ENCODE measurements at places on chromosomes 6 and 20.
A peak's percentile ranks its signal among the peaks of the same experiment; 100 is the strongest.

- no peak for DNase-seq
Observed at GRCh38 chr6:61886608-61887259, 399.3 kb downstream of the KHDRBS2 start.

DNA sequence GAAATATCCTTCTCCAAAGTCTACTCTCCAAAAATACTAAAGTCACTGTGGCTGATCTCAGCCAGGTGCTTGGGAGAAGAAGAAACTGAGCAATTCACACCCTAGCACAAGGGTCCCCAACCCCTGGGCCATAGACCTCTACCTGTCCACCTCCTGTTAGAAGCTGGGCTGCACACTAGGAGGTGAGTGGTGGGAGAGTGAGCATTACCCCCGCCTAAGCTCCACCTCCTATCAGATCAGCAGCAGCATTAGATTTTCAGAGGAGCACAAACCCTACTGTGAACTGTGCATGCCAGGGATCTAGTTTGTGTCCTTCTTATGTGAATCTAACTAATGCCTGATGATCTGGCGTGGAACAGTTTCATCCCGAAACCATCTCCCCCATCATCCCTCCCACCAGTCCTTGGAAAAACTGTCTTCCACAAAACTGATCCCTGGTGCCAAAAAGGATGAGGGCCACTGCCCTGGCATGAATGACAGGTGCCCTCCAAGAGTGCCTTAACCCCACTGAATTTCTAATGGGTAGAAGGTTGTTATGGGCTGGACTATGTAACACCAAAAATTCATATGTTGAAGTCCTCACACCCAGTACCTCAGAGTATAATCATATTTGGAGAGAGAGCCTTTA lies 109.2 kb upstream of the CDYL start:
- no peak for DNase-seq

DNA sequence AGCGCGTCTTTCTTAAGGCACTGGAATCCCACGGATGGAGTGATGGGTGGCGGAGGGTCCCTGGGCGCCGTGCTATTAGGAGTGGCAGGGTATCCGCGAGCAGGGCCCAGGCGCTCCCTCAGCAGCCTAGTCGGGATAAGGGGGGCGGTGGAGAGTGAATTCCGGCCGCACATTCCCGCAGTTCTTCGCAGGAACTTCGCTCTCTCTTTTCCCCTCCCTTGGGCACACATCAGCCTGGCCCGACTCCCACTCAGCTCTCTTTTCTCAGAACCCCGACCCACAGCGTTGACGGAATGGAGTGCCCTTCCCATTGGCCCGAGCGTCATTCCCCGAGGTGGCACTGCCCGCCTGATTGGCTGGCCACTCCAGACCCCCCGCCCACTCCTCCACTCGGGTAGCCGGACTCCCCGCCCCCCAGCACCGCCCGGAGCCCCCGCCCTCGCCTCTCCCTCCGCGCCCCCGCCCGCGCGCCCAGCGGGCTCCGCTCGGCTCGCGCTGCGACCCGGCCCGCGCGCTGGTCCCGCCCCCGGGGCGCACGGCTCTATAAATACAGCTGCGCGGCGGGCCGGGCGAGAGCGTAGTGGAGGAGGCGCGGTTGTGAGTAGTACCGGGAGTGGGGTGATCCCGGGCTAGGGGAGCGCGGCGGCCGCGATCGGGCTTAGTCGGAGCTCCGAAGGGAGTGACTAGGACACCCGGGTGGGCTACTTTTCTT lies at the start of gene ID4:
Gene ID4 (plus strand): TSS at position 572 of the 712 bp plus-strand sequence. CDS start 385 bp downstream, outside the sequence.
- no peak for DNase-seq

GRCh38 chr20:18943542-18943941 lies 130.0 kb downstream of the SCP2D1 start:
- no peak for DNase-seq

DNA sequence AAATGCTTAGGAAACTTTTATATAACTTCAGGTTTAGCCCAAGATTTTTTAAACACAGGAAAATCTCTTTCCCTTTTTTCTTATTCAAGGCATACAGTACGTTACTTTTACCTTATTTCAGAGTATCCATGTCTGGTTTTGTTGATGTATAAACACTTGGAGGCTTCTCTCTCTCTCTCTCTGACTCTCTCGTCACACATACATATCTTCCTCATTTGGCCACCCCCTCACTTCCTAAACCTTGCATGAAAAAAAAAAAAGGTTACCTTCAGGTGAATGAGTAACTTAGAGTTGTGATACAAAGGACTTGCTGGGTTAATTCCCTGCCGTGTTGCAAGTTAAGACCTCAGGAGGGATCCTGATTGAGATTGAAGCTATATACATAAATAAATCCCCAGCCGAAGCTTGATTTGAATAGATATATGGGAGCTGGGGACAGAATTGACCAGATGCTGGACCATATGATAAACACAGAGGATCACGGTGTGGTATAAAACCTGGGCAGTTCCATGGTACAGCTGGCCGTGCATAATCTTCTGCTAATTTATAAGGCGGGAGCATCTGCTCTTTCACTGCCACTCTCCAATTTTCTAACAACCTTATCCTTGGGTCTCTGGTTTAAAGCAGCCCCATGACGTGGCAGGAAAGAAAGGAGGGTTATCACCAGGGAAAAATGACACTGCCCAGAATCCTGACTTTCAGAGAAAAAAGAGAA lies 55.1 kb upstream of the IL20RA start:
- DNase-seq: no peak

- DNase-seq: no peak
Observed at GRCh38 chr6:52554684-52555280, 22.1 kb downstream of the TRAM2 start.

- no peak for DNase-seq
Observed at GRCh38 chr6:14476793-14477531, 359.4 kb downstream of the CD83 start.

GRCh38 chr6:7245668-7246393 lies 67.2 kb downstream of the SSR1 start:
- no peak for DNase-seq

DNA sequence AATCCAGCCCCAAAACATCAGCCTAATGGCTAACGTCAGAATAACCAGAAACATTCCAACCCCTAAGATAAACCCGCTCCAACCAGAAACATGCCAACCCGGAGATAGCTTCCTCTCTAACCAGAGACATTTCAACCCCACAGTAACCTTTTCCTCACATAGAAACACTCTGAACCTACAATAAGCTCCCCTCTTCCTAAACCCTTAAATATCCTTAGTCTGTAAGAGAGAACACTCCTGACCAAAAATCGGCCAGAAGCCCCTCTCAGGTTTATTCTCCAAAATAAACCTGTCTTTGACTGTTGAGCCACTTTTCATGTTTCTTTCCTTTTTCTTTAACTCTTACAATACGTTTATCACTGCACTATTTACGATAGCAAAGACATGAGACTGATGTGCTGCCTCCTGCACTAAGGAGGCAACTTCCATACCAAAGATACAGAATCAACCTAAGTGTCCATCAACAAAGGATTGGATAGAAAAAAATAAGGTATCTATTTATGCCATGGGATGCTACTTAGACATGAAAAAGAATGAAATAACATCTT lies 5.0 kb upstream of the GABRR2 start:
- no peak for DNase-seq

GRCh38 chr6:29791786-29792122 lies 35.9 kb upstream of the HLA-G start:
- DNase-seq: no peak

DNA sequence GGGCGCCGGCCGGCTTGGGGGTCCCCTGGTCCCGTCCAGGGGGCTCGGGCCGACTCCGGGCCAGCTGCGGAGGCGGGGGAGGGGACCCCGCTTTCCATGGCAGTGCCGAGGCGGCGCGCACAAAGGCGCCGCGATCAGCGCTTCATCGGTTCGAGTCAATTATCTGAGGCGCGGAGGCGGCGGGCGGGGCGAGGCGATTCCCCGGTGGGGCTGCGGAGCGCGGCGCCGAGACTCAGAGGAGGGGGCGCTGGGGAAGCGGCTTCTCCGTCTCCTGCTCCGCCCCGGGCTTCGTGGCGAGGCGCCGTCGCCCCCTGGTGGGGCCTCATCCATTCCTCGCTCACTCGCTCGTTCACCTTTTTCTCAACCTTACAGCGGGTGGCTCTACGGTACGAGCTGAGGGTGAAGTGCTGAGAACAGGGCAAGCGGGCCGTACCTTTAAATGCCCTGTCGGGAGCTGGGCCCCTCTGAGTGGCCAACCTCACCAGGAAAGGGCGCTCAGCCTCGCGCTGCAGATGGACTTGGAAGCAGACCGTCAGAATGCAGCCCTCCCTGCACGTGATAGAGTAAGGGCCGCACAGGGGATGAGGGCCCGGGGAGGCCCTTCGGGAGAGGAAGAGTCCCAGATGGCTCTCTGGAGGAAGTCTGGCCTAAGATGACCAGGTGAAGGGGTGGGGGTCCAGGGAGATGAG lies 39.9 kb downstream of the SLC52A3 start:
- DNase-seq: peak; percentile 21

GRCh38 chr6:2021713-2022125 lies 223.7 kb downstream of the GMDS start:
- DNase-seq: no peak

DNA sequence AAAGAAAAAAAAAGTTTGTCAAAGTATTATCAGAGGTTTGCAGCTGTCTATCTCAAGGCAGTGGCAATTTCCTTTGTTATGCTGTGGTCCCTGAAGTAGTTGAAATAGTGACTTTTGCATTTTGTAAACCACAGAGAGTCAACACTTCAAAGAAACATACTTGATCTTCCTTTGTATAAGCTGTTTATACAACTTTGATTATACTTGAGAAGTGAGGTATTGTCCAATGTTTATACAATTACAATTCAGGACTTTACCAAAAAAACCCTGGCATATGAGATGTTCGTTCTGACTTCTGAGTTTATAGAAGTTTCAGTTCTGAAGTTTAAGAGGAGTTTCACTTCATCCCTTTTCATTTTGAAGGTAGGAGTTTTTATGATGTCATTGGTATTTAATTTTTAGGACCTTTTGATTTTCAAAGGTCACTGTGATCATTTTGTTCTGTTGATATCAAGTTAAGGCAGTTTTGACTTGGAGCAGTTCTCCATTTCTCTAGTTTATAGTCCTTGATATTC lies 4.0 kb downstream of the STK4 start:
- no peak for DNase-seq

DNA sequence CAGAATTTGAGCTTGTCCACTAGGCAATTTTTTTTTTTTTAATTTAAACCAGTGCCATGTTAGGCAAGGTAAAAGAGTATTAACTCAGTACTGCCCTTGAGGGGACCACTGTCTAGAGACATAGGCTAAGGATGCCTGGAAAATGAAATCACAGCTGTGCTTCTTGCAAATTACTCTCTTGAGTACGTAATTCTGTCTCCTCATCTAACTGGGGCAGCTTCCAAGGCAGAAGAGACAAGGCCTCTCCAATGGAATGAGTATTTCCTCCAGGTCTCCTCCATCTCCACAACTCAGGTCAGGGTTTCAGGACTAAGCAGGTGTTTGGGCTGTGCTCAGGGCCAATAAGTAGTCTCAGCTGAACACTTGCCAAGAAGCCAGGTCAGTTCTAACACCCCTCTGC lies 33.8 kb upstream of the MRPS10 start:
- DNase-seq: no peak

DNA sequence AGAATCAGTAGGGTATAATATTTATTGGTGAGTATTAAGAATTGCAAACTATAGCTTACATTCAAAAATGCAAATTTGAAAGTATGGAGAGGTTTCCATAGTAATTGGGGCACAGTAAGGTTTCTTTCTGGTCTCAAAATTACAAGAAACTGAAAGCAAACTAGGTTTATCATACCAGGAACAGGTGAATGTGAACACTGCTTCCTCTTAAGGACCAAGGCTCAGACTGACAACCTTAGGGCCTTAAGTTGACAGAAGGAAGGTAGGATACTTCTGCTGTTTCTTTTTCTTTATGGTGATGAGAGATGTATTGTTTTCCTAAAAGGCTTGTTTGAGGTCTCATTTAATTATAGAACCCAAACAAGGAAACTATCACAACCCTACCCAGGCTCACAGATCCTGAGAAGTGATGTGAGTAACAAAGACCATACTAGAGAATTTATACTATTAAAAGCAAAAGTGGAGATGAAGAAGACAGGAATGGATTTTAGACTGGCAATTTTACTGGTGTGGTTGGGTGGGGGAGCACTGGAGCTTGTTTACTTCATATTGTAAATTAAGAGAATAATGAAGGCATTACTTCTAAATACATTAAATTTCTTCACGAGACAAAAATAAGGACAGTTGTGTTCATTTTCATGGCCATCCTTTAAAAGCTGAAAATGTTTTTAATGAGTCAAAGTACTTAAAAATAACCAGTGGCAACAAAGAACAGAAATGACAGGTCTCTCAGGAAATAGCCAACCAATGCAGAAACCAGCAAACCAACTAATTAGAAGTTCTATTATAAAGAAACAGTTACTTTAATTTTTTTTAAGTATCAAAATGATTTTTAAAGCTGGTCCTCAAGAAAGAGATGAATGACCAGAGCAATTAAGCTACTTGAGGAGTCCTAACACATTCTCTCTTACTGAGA lies 21.3 kb downstream of the STAU1 start:
- DNase-seq: no peak

DNA sequence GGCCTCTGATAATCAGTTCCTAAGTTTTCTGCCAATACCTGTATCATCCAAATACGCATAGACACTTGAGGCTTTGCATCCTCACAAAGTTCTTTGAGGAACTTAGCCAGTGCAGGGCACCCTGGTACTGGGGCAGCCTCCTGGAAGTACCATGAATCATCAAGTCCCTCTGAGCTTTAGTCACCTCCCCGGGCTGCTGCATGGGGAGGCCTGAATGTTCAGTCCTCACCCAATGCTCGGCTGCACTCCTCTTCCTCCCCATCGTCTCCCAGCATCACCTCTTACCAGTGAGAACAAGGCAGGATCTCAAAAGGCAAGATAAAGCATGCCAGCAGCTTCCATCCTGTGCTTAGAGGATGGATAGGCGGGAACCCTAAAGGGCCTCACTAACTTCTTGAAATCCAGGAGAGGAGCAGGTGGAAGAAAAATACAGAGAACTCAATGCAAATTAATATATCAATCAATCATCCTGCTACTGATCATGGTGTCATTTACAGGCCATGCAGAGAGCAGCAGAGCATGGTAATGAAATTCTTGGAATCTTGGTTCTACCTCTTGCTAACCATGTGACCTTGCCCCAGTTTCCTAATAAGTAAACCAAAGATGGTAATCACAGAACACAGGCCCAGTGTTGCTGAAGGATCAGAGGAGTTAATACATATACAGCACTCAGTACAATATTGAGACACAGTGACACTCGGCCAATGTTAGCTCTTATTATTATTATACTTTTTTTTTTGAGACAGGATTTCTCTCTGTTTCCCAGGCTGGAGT lies 4.7 kb upstream of the CCN6 start:
- no peak for DNase-seq

- DNase-seq: no peak
Observed at GRCh38 chr6:127201321-127201720, 65.3 kb upstream of the RNF146 start.

DNA sequence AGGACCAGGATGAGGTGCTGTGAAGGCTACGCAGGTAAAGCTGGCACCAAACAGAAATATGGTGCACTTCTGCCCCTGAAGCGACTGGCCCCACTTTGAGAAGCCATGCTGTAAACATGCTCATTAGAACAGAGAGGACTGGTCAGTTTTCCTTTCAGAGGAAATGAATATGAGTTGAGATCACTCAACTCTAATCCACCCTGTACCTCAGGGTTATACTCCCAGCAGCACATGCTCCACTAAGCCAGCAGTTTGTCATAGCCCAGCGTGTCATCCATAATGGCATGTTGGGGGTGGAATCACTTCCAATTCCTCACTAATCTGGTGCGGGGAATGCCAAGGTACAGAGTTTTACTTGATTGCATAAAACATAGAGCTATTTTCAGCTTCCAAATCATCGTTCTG lies 98.1 kb downstream of the HIVEP2 start:
- DNase-seq: no peak
